ENCODE measurements at places on chromosomes 5 and 9.

DNA sequence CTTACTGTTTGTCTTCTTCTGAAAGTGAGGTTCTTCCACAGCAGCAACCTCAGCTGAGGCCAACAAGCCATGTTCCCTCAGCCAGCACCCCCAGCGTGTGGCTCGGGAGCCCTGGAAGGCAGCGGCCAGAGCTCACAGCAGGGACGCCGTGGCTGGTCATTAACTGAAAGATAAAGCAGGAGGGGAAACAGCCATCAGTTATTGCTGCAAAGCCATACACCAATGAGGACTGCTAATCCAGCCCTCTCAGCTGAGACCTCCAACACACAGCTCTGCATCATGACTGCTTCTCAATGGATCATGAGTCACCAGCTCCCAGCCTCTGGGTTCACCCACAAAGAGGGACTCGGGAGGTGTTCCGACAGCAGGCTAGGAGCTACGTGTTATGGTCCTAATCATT lies 24.3 kb downstream of the ABCA1 start:
- no peak for DNase-seq

DNA sequence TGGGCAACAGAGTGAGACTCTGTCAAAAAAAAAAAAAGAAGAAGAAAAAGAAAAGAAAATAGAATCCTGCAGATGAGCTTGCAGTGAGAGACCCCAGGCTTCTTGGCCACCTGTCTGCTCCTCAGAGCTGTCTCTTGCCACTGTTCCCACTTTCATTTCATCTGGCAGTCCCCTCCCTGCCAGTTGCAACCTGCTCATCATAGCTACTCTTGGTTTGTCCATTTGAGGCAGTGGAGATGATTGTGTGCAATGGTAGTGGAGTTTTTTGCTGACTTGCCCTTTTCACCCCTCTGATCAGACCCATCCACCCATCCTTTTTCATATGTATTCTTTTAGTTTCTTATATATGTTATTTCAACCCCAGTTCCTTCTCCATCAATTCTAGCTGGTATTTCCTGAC lies 28.7 kb downstream of the ANKRD33B start:
- DNase-seq = no peak

DNA sequence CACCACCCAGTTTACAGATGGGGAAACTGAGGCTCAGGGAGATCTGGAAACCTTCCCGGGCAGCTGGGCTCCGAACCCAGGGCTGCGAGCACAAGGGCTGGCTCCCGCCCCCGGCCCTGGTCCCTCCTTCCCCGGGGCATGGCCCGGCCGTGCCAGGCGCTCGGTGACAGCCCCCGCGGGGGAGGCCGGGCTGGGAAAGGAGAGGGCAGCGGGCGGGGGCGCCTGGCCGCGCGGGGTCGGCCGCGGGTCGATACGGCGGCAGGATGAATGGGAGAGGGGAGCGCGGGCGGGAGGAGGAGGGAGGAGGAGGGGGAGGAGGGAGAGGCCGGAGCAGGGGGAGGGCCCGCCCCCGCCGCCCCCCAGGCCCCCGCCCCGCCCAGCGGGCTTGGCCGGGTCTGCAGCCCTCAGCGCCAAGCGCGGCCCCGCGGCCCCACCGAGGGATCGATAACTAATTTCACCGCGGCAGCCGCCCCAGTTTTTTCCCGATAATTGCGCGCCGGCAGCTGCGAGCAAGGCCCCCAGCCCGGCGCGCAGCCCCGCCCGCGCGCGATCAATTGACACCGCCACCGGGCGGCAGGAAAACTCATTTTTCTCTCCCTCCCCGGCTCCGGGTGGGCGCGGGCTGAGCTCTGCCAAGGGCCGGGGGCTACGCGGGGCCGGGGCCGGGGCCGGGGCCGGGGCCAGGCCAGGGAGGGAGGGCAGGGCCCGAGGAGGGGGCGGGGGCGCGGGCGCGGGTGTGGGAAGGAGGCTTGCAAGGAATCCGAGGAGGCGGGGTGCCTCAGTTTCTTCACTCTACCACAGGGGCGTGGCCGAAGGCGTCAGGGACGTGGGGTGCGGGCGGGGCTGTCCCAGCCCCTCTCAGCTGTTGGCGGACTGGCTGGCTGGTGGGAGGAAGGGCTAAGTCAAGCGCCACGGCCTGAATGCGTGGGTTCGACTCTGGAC lies 52.1 kb downstream of the C9orf50 start:
- DNase-seq = no peak

DNA sequence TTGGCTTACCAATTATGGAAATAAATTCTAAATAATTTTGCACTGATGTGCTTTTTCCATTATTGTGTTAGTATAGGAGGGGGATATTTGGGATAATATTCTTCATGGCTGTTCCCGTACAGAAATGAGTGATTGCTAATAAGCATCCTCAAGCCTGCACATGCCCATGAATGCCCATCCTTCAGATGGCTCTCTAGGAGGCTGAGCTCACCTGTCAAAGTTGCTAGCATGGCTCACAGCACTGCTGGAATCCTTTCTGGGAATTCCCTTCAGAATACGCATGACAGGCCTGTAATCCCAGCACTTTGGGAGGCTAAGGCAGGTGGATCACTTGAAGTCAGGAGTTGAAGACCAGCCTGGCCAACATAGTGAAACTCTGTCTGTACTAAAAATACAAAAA lies 124.1 kb downstream of the NXNL2 start:
- no peak for DNase-seq

- DNase-seq = no peak
These were observed 795.0 kb downstream of the EFNA5 start for GRCh38 chr5:106875591-106876297.

GRCh38 chr9:87950765-87951488 lies 23.4 kb downstream of the CDK20 start:
- DNase-seq = no peak

GRCh38 chr5:178296066-178296465 lies 63.5 kb upstream of the PHYKPL start:
- no peak for DNase-seq

GRCh38 chr9:90842996-90843395 lies 41.4 kb downstream of the SYK start:
- DNase-seq = no peak

DNA sequence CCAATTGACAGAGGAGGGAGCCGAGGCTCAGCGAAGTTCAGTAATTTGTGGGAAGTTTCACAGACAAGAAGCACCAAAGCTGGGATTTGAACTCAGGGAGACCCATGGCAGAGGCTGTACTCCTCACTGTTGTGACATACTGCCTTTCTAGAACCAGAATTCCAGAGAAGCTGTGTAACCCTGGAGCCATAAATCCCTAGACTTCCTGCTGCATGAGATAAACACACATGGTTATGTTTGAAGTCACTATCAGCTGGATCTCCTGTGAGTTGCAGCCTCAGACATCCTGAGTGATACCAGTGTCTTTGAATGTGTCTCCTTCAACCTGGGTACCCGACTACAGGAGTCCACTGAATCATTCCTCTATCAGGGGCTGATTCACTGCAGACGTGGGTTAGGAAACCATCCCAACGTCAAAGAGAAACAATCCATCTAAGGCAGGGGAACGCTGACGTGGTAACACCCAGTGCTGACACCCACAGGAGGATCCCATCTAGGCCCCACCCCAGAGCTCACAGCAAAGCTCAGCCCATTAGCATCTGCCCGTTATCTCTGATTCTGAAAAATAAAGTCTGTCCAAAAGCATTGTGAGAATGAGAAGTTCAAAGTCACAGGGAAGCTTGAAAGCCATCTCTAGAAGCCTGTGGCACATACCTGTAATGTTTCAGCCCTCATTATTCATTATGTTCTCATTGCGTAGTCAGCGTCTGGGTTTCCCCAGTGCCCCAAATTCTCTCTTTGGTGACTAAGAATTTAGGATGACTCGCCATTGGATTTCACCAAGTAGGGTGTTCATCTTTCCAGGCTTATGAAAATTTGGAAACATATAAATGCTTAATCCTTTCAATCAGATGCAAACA lies 36.3 kb upstream of the BASP1 start:
- no peak for DNase-seq

DNA sequence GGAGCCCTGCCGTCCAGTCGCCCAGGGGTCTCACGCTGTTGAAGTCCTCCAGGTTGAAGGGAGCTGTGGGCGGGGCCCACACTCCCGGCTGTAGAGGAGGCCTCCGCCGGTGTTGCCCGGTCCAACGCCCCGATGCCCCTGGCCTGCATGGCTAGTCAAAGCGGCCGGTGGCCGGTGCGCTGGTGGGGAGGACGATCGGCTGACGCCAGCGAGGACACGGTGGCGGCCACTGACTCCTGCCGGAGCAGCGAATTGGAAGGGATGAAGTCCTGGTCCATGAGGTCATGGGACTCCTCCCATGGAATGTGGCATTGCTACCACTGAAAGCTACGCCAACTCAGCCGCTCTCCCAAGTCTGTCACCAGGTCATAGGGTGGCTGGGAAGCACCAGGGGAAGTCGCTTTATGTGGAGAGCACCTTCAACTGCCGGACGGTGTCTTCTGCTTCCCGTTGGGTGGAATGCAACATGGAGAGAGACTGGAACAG lies 11.8 kb downstream of the RCL1 start:
- DNase-seq = no peak

GRCh38 chr9:22114956-22115355 lies 105.9 kb upstream of the CDKN2B start:
- DNase-seq = no peak

- no peak for DNase-seq
These were observed 15.1 kb downstream of the PNPLA7 start for GRCh38 chr9:137535120-137535428.

DNA sequence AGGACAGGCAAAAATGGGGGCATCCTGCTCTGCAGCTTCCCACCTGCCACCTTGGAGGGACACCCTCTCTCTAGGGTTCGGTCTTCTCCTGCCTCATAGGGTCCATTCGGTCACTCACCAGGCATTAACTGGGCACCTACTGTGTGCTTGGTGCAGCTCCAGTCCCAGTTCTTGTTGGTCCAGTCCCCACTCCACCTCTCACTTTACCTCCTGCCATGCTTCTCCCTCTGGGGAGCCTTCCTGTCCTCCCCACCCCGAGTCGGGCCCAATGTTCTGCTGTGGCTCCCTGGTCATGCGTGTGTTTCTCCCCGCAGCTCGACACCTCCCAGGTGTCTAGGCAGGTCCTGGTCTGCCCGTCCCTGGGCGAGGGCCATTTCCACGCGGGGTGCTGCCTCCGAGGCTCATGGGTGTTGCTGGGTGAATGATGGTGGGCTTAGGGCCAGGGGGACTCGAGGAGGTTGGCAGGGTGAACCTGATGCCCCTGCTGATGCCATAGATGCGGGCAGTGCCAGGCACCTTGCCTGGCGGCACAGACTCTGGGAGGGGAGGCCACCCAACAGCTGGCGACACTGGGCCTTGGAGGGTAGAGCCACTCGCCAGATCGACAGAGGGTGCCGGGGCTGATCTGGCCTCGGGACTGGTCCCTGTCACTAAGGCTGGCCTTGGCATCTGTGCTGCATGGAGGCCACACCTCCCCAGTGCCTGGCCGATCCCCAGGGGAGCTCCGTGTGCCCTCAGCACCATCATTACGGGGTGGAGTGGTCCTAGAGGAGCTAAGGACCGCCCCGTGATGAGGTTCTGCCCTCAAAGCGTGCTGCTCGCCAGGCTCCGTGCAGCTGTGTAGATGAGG lies 66.0 kb upstream of the RNU6ATAC start:
- no peak for DNase-seq

DNA sequence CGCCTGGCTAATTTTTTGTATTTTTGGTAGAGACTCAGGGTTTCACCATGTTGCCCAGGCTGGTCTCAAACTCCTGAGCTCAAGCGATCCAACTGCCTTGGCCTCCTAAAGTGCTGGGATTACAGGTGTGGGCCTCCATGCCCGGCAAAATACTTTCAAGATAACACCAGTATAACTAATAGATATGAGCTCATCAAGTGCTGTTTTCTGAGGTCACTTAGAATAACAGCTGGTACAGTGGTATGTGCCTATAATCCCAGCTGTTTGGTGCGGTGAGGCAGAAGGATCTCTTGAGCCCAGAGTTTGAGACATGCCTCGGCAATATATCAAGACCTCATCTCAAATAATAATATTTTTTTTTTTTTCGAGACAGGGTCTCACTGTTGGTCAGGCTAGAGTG lies 30.5 kb upstream of the CREBRF start:
- DNase-seq = no peak

GRCh38 chr5:83577036-83577636 lies 105.6 kb downstream of the VCAN start:
- no peak for DNase-seq

DNA sequence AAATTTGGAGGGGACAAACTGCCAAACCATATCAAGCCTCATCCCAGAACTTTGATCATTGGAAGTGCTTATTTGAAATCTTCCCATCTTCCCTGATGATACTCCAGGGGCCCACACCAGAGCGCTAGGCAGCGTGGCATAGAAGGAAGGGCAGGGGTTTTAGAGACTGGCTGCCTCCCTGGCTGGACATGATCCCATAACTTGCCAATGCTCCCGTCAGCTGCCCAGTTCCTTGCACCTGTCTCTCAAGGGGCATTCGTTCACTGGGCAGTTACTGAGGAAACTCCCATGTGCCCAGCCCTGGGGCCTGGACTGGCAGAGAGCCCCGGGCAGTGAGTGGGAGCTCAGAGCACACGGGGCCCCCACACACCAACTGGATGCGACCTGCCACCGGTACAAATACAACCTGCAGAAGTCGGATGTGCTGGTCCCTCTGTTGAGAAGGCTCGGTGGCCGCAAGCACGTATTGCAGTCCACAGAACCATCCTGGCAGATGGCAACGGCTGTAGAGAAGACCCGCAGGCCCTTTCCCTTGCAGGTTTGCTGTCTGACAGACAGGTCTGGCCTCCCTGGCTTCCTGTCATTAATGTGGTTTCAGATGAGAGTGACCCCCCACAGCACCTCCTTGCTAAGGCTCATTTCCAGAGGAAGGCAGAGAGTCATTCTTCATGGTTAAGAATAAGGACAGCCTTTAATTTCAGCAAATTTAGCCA lies 122.4 kb downstream of the MVB12B start:
- no peak for DNase-seq

DNA sequence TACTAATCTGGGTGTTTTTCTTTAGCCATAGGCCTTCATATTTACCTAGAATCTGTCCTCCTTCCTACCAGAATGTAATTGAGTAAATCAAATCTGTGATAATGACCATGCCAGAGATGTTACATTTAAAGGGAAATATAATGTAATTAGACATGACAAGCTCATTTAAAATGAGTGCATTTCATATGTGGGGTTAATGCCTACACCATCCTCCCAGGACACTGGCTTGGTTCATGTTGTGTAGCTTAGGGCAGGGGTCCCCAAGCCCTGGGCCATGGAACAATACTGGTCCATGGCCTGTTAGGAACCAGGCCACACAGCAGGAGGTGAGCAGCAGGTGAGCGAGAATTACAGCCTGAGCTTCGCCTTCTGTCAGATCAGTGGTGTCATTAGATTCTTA lies 276.9 kb upstream of the DAP start:
- no peak for DNase-seq

- DNase-seq = no peak
These were observed 512.7 kb upstream of the PAPPA start for GRCh38 chr9:115640887-115641286.

GRCh38 chr5:144421411-144421810 lies 250.7 kb downstream of the KCTD16 start:
- DNase-seq = no peak

All from bone marrow (tissue), 2 donors.